Hindlimb muscle (tissue), 1 donor: ENCODE measurements at places on chromosomes 11 and 22.

GRCh38 chr11:104734998-104735397, 163.3 kb downstream of the CASP12 start:
- DNase-seq = no peak

DNA sequence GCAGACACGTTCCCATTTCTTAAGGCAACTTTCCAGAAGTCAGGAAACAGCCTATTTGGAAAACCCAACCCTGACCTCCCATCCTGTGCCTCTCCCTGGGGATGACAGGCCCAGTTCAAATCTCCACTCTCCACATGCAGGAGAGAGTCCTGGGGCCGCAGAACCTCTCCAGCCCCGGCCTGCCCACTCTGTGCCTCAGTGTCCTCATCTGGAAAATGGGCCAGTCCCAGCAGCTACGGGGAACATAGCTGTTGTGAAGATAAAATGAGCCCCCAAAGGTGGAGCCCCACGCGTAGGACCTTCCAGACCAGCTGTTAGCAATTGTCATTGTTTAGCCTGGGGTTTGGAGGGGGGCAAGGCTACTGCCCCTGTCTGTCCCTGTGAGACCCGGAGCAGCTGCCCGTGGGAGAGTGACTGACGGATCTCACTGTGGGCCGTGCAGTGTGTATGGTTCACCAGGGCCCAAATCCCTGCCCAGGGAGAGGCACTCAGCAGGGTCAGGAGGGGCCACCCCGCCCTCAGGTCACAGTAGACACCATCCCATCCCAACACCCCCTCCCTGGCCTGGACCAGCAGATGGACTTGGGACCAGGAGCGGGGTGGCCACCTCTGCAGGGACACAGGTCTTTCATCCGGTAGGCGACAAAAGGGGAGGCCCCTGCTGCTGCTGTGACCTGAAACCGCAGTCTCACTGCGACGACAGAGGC, 145.9 kb downstream of the CTTN start:
- no peak for DNase-seq

DNA sequence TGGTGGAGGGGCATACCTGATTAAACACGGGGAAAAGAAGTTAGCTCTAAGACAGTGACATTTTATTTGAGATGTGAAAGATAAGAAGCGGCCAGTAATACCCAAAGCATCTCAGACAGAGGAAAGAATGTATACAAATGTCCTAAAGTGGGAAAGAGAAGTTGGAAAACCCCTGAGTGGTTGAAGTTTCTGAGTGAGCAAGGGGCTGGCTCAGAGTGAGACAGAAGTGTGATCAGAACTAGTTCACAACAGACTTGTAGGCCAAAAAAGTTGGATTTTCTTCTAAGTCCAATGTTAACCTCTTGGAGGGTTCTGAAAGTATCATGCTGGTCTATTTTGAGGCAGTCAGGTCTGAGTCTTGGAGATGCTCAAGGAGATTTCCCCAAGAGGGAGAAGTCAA, 608.7 kb downstream of the SOX6 start:
- no peak for DNase-seq

DNA sequence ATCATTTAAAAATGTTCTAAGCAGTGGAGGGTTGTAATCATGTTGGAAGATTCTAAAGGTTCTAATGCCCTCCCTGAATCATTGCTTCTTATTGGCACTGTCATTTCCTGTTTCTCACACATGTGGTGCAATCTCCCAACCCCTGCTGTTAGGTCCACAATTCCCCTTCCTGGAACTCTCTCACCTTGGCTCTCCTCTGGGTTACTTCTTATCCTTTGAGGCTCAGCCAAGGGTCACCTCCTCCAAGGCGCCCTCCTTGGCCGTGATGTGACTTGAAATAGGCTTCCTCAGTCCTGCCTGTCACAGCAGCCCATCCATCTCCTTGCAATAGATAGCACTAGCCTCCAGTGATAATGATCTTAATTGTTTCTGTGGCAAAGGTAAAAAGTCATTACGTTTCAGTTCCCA, 149.8 kb downstream of the TTC17 start:
- DNase-seq = no peak

GRCh38 chr11:30566482-30566881, 19.7 kb downstream of the MPPED2 start:
- DNase-seq = no peak

DNA sequence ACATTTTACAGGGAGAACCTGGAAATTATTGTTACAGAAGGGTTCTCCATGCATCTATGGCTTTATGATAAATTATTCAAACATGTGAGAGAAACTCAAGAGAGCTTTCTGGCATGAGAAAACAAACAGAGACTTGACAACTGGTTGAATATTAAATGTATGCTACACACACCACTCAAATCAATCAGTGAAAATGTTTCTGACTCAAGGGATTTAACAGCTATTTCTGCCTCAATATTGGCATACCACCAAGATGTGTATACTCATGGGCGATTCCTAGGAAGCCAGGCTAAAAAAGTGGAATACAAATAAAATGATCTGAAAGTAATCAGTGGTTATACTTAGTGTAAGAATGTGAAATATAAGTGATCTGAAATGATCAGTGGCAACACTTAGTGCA, 15.8 kb upstream of the OR51T1 start:
- DNase-seq = no peak

DNA sequence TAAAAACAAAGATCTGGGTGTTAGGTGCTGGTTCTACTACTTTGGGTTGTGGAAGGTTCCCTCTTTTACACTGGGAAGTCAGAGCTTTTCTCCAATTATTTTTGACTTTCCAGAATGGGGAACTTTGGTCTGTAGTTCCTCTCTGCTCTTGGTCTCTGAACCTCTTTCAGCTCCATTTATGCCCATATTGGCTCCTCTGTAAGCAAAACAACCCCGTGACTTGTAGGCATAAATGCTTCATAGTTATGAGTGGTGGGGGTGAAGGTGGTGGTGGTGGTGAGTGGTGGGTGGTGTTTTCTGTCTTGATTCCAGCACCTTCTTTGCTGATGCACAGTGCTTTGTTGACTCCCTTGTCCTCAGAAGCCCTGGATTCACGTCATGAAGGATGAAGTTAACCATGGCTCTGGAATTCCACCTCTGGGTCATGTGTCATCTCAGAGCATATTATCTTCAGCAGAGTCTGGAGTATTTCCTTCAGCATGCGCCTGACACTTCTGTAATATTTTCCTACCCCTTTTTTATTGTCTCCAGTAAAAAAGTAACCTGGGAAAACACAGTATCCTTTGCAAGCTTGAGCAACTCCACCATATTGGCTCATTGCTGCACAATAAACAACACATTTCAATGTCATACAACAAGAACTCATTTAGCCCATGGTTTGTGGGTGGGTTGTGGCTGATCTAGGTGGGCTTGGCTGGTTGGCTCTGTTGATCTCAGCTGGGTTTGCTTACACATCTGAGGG, 24.1 kb upstream of the GRK3 start:
- no peak for DNase-seq

GRCh38 chr22:17707526-17707925, 66.7 kb downstream of the BID start:
- DNase-seq = no peak

- no peak for DNase-seq
These were observed 959 bp upstream of the HIPK3 start for GRCh38 chr11:33256031-33256812.

GRCh38 chr11:102946237-102946636, 9.3 kb downstream of the MMP13 start:
- no peak for DNase-seq

GRCh38 chr11:83187465-83187864, 6.0 kb upstream of the ANKRD42 start:
- DNase-seq = no peak

- no peak for DNase-seq
These were observed 26.6 kb upstream of the EI24 start for GRCh38 chr11:125542709-125543108.
